Activated T-cell treated with anti-CD3 and anti-CD28 coated beads, Interleukin-2, amount 50 U/mL, for 72 hours (primary cell): ENCODE measurements at places on chromosomes 11 and 22. TPM values are rescaled to one million over a fixed set of nuclear protein-coding genes. Genes with fewer than 3 reads are reported as not detected.
A peak's percentile ranks its signal among the peaks of the same experiment; 100 is the strongest.

DNA sequence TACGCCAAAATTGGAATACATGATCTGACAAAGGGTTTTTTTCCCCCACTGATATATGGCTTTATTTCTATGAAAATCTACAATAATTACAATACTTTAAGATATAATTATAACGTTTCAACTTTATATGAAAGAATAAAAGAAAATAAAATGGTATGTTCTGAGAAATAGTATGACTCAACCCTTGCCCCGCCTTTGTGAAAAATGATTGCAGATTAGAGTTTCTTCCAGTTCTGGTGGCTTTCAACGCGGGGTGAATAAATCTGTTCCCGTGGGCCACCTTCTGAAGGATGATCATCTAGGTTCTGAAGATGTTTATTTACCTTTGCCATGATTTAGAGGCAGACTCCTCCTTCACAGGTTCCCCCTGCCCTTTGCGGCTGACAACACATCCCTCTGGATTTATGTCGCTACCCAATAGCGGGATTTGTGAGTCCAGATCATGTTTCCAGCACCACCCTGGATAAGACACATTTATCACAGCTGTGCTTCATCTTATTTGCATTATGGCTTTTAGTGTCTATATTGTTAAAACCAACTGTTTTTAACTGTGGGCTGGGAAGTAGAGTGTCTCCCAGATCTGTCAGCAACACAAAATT is 607.0 kb upstream of the KIRREL3 start:
- DNase-seq, result no peak

DNA sequence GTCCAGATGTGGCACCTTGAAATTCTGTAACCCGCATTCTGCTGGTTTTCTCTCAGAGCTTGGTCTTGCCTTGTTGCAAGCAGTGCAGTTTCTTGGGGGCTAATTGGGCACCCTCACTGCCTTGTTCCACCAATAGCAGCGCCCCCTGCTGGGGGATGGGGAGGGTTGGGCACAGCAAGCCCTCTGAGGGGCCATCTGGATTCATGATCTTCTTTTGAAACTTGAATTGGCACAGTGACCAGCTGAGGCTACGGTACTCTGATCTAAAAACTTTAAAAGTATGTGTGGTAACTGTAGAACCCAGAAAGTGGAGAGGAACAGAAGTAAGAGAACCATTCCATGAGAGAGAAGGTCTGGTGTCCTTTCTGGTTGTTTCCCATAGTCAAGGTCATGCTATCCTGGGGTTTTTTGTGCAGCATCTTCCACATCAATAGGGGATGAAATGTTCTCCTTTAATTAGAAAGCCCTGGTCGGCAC is 64.2 kb downstream of the MED15 start:
- DNase-seq, result peak; percentile 64

DNA sequence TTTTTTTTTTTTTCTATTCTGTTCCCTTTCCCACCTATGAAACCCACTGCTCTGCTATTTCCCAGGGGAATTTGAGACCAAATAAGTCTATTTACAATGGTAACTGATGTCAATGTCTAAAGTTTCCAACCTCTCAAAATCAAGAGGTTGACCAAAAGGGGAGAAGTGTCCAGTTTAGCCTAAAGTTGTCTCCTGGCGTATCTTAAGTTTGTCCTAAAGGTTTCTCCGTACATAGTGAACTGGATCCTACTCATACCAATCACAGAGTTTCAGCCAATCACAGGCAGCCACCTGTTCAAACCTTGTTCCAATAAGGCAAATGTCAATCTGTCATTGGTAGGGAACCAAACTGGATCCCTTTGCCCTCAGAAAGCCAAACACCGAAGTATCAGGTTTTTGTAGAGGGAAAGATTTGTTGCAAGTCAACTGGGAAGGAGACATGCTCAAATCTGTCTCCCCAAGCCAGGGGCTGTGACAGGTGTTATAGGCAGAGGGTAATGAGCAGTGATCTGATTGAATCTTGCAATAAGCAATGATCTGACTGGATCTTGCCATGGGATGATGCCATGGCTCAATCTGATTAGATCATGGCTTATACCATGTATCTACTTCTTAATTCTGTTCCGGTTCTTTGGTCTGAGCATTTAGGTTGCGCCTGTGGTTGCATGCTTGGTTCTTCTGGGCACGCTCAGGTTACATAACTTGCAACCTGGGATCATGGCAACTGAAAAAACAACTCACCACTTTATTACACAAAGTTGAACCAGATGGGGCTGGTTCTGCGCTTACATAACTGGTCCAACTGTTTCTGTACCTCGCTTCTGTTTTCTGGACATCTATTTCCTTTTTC is 1.1 kb upstream of the VPS37C start:
- peak; percentile 35 for DNase-seq

DNA sequence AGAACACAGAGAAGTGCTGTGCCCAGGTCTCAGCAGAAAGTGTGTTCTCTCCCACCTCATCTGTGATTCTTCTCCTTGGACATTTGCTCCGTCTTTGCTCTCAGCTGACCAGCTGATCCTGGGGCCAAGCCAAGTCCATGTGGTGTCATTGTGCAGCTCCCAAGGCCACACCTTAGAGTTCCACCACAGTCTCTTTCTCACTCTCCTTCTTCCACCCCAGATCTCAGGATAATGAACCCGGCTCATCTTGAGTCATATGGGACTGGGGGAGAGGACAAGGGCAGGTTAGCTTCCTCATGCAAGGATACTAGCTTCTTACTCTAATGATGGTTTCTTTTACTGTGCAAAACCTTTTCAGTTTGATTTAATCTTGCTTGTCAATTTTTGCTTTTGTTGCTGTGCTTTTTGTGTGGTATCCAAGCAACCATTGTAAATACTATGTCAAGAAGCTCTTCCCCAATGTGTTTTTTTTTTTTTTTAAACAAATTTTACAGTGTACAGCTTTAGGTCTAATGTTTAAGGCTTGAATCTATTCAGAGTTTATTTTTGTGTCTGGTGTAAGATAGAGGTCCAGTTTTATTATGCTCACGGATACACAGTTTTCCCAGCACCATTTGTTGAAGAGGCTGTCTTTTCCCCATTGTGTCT is 75.0 kb upstream of the OR4B1 start:
- DNase-seq, result no peak

MPZL3 gene
- 71.3 TPM for total RNA-seq
